IgD-negative memory B cell (primary cell): ENCODE measurements at places on chromosomes 3 and 15. TPM values are rescaled to one million over a fixed set of nuclear protein-coding genes. Genes with fewer than 3 reads are reported as not detected.

TM4SF18 gene
- polyA plus RNA-seq = not detected

THAP10 gene
- polyA plus RNA-seq = 0.68 TPM

CELF6 gene
- polyA plus RNA-seq = 0.19 TPM

TRPM1 gene
- polyA plus RNA-seq = not detected

EIF4G1 gene
- 28.0 TPM for polyA plus RNA-seq

TRAIP gene
- polyA plus RNA-seq = 5.4 TPM

FGF12 gene
- 0.38 TPM for polyA plus RNA-seq

C3orf20 gene
- not detected for polyA plus RNA-seq

CHST2 gene
- 7.8 TPM for polyA plus RNA-seq

ADAMTS9 gene
- not detected for polyA plus RNA-seq

GABRA5 gene
- polyA plus RNA-seq = not detected

NAALADL2 gene
- polyA plus RNA-seq = not detected

MORC1 gene
- not detected for polyA plus RNA-seq

EOMES gene
- 1.1 TPM for polyA plus RNA-seq

IGSF11 gene
- not detected for polyA plus RNA-seq

TGM5 gene
- not detected for polyA plus RNA-seq

TGM4 gene
- polyA plus RNA-seq = 0.06 TPM

TNFAIP8L3 gene
- polyA plus RNA-seq = not detected

GPR87 gene
- not detected for polyA plus RNA-seq

RTP4 gene
- polyA plus RNA-seq = 5.9 TPM

UPK1B gene
- polyA plus RNA-seq = not detected

KCNMB2 gene
- not detected for polyA plus RNA-seq

SKOR1 gene
- not detected for polyA plus RNA-seq

HMG20A gene
- 34.2 TPM for polyA plus RNA-seq

LRRC2 gene
- 0.06 TPM for polyA plus RNA-seq

CTXND1 gene
- polyA plus RNA-seq = 0.04 TPM

IL17RC gene
- polyA plus RNA-seq = 6.7 TPM

CPLX3 gene
- not detected for polyA plus RNA-seq

ABI3BP gene
- polyA plus RNA-seq = not detected

VILL gene
- 14.9 TPM for polyA plus RNA-seq

OTOL1 gene
- polyA plus RNA-seq = not detected

CLDN1 gene
- polyA plus RNA-seq = not detected

C3orf80 gene
- not detected for polyA plus RNA-seq

GALK2 gene
- 16.2 TPM for polyA plus RNA-seq

GPR160 gene
- 40.9 TPM for polyA plus RNA-seq

SMCO1 gene
- polyA plus RNA-seq = not detected

NCBP2 gene
- polyA plus RNA-seq = 74.1 TPM

CPB1 gene
- polyA plus RNA-seq = not detected

KLHL40 gene
- not detected for polyA plus RNA-seq

CIP2A gene
- polyA plus RNA-seq = 2.7 TPM

EAF2 gene
- polyA plus RNA-seq = 296 TPM

PLSCR5 gene
- not detected for polyA plus RNA-seq

SLC35G2 gene
- polyA plus RNA-seq = 0.31 TPM

PPARG gene
- polyA plus RNA-seq = not detected

GOLGA6B gene
- polyA plus RNA-seq = not detected

SCN11A gene
- polyA plus RNA-seq = not detected

ZMYND10 gene
- not detected for polyA plus RNA-seq

CD200 gene
- polyA plus RNA-seq = 40.9 TPM

STRIT1 gene
- polyA plus RNA-seq = not detected

GOLGA6L7 gene
- polyA plus RNA-seq = not detected

MESP2 gene
- polyA plus RNA-seq = not detected

RCN2 gene
- 46.6 TPM for polyA plus RNA-seq

CDHR4 gene
- not detected for polyA plus RNA-seq

NR1I2 gene
- 0.58 TPM for polyA plus RNA-seq

ATP10A gene
- 0.48 TPM for polyA plus RNA-seq

SAMD7 gene
- polyA plus RNA-seq = not detected

FANCI gene
- 3.4 TPM for polyA plus RNA-seq

AGBL1 gene
- polyA plus RNA-seq = not detected
